Placental epithelial cell (primary cell): ENCODE measurements at places on chromosomes 1 and 21. TPM values are rescaled to one million over a fixed set of nuclear protein-coding genes. Genes with fewer than 3 reads are reported as not detected.

The CITED4 gene
- total RNA-seq = 7.9 and 23.0 TPM in 2 replicates

The NUP210L gene
- under 0.01 TPM in 1 of 2 replicates, not detected in the other for total RNA-seq

The GJB5 gene
- 42.8 and 56.9 TPM in 2 replicates for total RNA-seq

The SLC9C2 gene
- total RNA-seq = 0.39 TPM in 1 of 2 replicates, not detected in the other

The PADI1 gene
- under 0.01 and 1.6 TPM in 2 replicates for total RNA-seq

The CLDN17 gene
- not detected in 2 replicates for total RNA-seq

The TRPM2 gene
- total RNA-seq = 0.11 TPM in 1 of 2 replicates, not detected in the other

The APCS gene
- total RNA-seq = not detected in 2 replicates

The SKI gene
- 23.7 and 36.9 TPM in 2 replicates for total RNA-seq

The TSPAN1 gene
- 2.0 and 8.6 TPM in 2 replicates for total RNA-seq

The CD247 gene
- not detected in 2 replicates for total RNA-seq

The DNASE2B gene
- total RNA-seq = not detected in 2 replicates

The IFI44L gene
- total RNA-seq = under 0.01 and 0.11 TPM in 2 replicates

The ANKRD34A gene
- 0.22 and 0.39 TPM in 2 replicates for total RNA-seq

The RBP7 gene
- 4.6 and 5.5 TPM in 2 replicates for total RNA-seq

The SLC19A2 gene
- 8.2 and 20.9 TPM in 2 replicates for total RNA-seq

The BPNT1 gene
- total RNA-seq = 11.4 and 21.0 TPM in 2 replicates

The RXRG gene
- not detected in 2 replicates for total RNA-seq

The DMRTA2 gene
- total RNA-seq = not detected in 2 replicates

The RNF186 gene
- total RNA-seq = not detected in 2 replicates

The ERG gene
- total RNA-seq = not detected in 2 replicates

The CFAP107 gene
- total RNA-seq = not detected in 2 replicates

The GSTM5 gene
- under 0.01 TPM in 1 of 2 replicates, not detected in the other for total RNA-seq

The OR2T2 gene
- total RNA-seq = 9.0 and 16.1 TPM in 2 replicates

The RXFP4 gene
- not detected in 2 replicates for total RNA-seq

The GUCA2A gene
- total RNA-seq = not detected in 2 replicates

The COL11A1 gene
- total RNA-seq = 0.22 and 0.79 TPM in 2 replicates

The DENND2C gene
- total RNA-seq = 10.6 and 10.8 TPM in 2 replicates

The UBE2U gene
- total RNA-seq = not detected in 2 replicates

The IL12RB2 gene
- total RNA-seq = 0.11 TPM in 1 of 2 replicates, not detected in the other

The GREM2 gene
- total RNA-seq = under 0.01 and 0.98 TPM in 2 replicates

The NECTIN4 gene
- 47.5 and 187 TPM in 2 replicates for total RNA-seq

The FCER1G gene
- 0.39 and 0.65 TPM in 2 replicates for total RNA-seq

The IGFN1 gene
- total RNA-seq = not detected in 2 replicates

The FAM72C gene
- under 0.01 TPM in 1 of 2 replicates, not detected in the other for total RNA-seq

The SPRR1B gene
- not detected in 2 replicates for total RNA-seq
